ENCODE measurements at places on chromosomes 5 and 9. TPM values are rescaled to one million over a fixed set of nuclear protein-coding genes. Genes with fewer than 3 reads are reported as not detected.

The PCDHGA5 gene
- 7.9 TPM for total RNA-seq

The MAMDC4 gene
- 1.6 TPM for total RNA-seq

DNA sequence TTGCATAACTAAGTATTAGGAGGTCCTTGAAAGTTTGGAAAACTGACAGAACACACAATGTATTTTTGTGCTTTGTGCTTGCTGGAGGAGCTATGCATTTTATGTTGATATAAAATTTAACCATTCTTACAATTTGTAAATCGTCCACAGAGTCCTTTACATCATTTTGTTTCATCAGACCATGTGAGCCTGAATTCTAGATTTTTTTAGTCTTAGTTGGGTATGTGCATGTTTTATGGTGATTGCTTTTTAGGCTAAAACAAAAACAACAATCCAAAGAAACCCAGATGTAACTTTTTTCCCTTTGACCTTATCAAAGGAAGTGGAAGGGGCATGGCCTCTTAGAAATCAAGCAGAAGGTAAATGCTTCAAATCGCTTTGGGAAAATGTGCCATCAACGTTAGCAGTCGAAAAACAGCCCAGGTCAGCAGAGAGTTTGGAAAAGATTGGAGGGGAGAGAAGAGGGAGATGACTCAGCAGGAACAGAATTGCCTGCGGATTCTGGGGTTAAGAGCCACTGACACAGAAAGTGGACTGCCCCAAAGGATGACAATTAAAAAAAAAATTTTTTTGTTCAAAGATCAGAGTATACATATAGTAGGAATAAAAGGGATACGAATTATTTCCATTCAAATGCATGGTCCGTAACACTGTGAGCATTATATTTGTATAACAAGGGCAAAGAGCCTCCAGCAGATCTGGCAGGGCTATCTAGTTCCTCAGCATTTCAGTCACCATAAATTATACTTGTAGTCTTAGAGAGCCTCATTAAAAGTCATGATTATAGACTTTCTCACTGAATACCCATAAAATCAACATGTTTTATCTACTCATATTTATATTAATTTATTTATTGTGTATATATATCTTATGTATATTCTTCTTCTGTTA is 253.5 kb upstream of the HAPLN1 start:
- no peaks in the 10 kb centered on the region for H3K4me1 ChIP-seq
- H3K27me3 ChIP-seq = no peaks in the 10 kb centered on the region

- peak overlapping the region; percentile 67 for H3K4me3 ChIP-seq
- no peaks in the 10 kb centered on the region for H3K36me3 ChIP-seq
- peak overlapping the region; percentile 66 for H3K27ac ChIP-seq
- DNase-seq = no peak
- peaks cover 37% of the 10 kb centered on the region for H3K4me1 ChIP-seq
Measured at GRCh38 chr9:34457266-34458012, 931 bp downstream of the FAM219A start.

- H3K27ac ChIP-seq = no peak overlapping the region
- no peaks in the 10 kb centered on the region for H3K4me1 ChIP-seq
- no peak for DNase-seq
- no peaks in the 10 kb centered on the region for H3K36me3 ChIP-seq
- H3K27me3 ChIP-seq = no peaks in the 10 kb centered on the region
- no peak overlapping the region for H3K4me3 ChIP-seq
Measured at GRCh38 chr9:68804911-68805889, 100.2 kb downstream of the PIP5K1B start.

DNA sequence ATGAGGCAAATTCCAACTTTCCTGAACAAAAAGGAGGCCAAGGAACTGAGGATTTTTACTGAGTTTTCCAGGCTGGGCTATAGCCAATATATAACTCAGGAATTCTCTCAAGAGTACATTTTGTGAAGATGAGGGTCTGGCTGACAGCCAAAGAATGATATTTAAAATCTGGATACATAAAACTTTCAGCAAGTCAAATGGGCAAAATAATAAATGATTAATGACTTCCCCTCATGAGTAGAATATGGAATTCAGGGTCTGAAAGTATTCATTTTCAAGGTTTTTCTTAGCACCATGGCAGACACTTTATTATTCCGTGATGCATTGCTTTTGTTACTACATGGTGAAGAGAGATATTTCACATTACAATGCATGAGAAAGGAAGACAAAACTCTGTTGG is 7.8 kb downstream of the FAM81B start:
- no peak for DNase-seq
- H3K36me3 ChIP-seq = no peaks in the 10 kb centered on the region
- no peaks in the 10 kb centered on the region for H3K4me1 ChIP-seq
- no peak overlapping the region for H3K27ac ChIP-seq

GRCh38 chr5:67490543-67491321 is 294.1 kb upstream of the CD180 start:
- no peak overlapping the region for H3K27ac ChIP-seq
- peak; percentile 9 for DNase-seq
- peaks cover 14% of the 10 kb centered on the region for H3K4me1 ChIP-seq
- no peaks in the 10 kb centered on the region for H3K27me3 ChIP-seq
- H3K4me3 ChIP-seq = no peak overlapping the region
- no peaks in the 10 kb centered on the region for H3K36me3 ChIP-seq
